ENCODE measurements at places on chromosomes 3 and 15.

DNA sequence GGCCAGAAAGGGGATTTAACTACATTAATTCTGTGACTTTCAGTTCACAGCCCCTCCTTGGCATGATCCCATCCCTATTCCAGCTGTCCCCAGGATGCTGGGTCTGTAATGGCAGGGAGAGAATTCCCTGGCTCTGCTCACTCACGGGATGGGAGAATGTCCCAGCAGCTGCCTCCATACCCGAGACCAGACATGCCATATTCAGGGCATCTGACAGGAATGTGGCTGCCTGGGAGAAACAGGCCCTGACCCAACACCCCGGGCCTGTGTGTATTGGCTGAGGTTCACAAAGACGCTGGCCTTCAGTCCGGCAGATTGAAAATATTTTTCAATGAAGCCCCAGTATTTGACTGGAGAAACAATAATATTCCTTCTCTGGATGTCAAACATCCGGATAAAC, 83.6 kb upstream of the SMAD3 start:
- DNase-seq: no peak

GRCh38 chr15:95175914-95176658, 944.7 kb downstream of the MCTP2 start:
- no peak for DNase-seq

- DNase-seq: no peak
Measured at GRCh38 chr15:99564221-99565048, 1.3 kb upstream of the MEF2A start.

GRCh38 chr3:45911511-45912226, 25.3 kb downstream of the CCR9 start:
- DNase-seq: no peak

GRCh38 chr3:6351752-6352151, 509.2 kb upstream of the GRM7 start:
- no peak for DNase-seq

- DNase-seq: no peak
Measured at GRCh38 chr15:40772014-40772413, 2.2 kb downstream of the C15orf62 start.

GRCh38 chr3:159635047-159635641, 353.5 kb upstream of the IL12A start:
- no peak for DNase-seq

GRCh38 chr3:155983834-155984474, 113.5 kb downstream of the GMPS start:
- DNase-seq: no peak

GRCh38 chr15:61598655-61599054, 369.6 kb upstream of the RORA start:
- no peak for DNase-seq

DNA sequence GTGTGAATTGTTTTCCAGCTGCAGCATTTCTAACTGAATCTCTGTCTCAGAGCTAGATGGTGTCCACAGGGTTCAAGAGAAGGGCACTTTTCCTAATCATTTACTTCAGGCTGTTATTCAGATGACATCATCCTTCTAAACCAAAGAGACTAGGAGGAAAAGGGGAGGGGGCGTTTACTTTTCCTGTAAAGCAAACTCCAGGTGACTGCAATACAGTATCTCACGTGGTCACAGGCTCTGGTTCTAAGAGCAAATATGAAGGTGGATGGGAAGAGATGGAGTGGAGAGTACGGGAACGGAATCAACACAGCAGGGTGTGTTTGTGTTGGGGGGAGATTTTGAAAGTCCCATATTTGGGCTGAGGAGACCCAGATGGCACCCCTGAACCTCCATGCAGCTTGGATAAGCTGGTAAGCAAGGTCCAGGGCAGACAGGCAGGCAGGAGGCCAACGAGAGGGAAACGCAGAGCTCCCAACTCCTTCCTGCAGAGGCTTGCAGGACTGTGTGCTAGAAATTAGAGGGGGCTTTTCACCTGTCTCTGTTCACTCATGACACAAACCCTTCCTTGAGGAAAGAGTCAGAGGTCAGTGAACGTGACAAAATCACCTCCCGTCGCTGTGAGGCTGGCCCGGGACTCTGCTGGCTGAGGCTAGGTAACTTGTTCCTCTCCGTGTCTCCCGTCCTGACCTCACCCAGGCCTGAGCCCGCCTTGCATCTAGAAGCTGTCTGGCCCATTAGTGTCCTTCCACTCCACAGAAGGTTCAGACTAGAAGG, 151.2 kb downstream of the OPA1 start:
- DNase-seq: no peak

GRCh38 chr3:12024959-12025570, 20.9 kb downstream of the SYN2 start:
- no peak for DNase-seq

- no peak for DNase-seq
Measured at GRCh38 chr3:188164248-188164687, 10.3 kb downstream of the LPP start.

DNA sequence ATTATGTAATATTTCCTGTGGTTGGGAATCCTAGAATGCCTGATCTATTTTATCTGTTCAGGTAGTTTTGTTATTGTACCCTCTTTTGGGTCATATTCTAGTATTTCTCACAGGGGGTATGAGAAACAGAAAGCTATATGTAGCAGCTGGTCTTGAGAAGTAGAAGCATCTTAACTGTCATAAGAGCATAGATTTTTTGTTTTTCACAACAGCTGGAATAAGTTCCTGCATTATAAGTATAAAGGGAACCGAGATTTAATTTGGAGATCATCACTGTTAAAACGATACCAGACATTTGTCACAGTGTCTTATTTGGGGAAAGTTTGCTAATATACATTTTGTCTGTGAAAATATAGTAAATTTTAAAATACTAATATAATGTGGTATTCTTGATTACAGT, 4.8 kb downstream of the RAP2B start:
- no peak for DNase-seq

- no peak for DNase-seq
Measured at GRCh38 chr3:42786212-42786611, 13.2 kb upstream of the CCDC13 start.

DNA sequence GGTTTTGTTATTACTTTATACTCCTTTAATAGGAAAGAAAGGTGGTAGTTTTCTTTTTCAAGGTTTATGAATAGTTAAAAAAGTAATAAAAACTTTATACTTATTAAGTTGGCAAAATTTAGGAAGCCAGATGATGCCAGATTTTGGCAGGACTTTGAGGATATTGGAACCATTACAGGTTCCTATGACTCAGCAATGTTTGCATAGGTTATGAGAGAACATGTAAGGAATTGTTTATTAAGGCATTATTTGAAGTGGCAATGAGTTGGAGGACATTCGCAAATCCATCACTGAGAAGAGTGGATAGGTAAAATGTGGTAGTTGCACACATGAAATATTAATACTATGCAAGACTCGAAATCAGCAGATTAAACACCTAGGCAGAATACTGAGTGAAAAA, 29.9 kb downstream of the CDAN1 start:
- no peak for DNase-seq

- DNase-seq: no peak
Measured at GRCh38 chr15:31437686-31438085, 111.1 kb downstream of the KLF13 start.

DNA sequence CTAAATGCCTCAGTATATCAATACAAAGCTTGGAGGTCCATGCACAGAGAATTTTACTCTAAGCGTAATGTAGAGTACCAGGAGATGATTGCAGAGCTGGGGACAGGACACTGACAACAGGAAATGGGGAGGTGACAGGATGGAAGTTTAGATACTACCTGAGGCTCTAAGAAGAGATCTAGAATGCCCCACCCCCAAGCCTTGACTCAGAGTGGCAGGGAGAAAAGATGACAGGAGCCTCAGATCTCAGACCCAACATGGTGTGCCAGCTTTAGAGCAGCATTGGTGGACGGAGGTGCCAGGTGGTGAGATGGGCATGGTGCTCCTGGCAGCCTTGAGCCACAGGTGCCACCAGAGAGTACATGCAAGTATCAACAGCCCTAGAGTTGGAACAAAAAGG, 62.5 kb downstream of the LYZL4 start:
- DNase-seq: no peak

- peak; percentile 43 for DNase-seq
Measured at GRCh38 chr15:23648920-23649515, 1.4 kb upstream of the MAGEL2 start.

- DNase-seq: no peak
Measured at GRCh38 chr15:42707873-42708544, 28.9 kb downstream of the CDAN1 start.

DNA sequence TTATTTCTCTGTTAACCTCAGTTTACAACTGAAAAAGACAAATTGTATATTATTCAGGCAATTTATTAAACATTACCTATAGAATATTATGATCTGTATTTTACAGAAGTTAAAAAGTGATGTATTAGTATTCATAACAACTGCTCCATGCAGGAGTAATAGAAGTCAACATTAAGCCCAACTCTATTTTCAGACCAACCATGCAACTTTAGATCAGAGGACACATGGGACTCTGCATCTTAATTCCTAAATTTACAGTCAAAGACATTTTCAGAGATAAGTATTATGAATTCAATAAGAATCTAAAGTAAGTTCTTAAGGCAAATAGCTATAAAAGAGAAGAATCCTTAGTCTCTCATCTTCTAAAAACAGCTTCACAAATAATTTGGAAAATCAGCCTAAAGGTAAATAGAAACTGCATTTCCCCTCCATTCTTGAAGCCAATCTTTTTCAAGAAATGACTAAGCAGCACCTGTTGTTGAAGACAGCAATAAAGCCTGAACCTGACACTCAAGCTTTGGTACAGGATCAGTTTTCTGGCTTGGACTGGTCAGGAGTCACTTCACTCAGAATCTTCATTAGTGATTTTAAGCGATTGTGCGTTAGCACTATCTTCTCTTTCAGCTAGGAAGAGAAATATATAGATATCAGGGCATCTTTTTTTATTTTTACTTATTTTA, 23.0 kb downstream of the OIP5 start:
- DNase-seq: no peak

GRCh38 chr15:99703603-99704443, 29.4 kb downstream of the LYSMD4 start:
- no peak for DNase-seq

GRCh38 chr15:50607129-50607528, 60.7 kb upstream of the USP50 start:
- no peak for DNase-seq

DNA sequence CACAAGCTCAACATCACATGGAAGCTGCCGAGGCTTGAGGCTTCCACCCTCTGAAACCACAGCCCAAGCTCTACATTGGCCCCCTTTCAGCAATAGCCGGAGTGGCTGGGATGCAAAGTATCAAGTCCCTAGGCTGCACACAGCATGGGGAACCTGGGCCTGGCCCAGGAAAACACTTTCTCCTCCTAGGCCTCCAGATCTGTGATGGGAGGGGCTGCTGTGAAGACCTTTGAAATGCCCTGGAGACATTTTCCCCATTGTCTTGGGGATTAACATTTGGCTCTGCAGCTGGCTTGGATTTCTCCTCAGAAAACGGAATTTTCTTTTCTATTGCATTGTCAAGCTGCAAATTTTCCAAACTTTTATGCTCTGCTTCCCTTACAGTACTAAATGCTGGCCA, 18.2 kb downstream of the HRG start:
- DNase-seq: no peak

- DNase-seq: no peak
Measured at GRCh38 chr3:81884791-81885190, 123.3 kb upstream of the GBE1 start.

GRCh38 chr15:43871835-43872234, 45.0 kb downstream of the WDR76 start:
- no peak for DNase-seq

DNA sequence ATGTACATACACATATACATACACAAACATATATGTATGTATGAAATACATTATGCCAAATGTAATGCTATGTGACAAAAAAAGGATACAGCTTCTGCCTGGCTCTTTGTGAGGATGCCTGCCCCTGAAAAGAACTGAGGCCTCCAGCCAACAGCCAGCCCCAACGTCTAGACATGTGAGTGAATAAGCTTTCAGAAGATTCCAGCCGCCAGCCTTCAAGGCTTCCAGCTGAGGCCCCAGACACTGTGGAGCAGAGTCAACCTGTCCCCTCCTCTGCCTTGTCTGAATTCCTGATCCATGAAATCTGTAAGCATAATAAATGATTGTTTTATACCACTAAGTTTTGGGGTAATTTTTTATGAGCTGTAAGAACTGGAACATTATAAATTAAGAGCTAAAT, 24.7 kb downstream of the GXYLT2 start:
- DNase-seq: no peak

DNA sequence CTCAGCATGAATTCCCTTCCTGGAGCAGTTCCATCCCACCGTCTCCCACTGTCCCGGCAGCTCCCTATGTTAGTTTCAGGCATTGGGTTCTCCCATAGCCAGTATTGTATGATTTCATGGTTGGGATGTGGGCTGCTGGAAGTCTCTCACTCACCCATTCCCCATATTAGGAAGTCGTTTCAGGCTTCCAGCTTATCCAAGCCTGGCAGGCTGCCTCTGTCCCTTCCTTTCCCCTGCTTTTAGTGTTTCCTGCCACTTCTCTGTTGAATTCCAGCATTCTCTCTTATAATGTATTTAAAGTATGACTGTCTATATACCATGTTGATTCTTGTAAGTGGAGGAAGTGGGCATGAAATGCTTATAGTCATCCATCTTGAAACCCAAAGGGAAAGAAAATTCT, 309.7 kb upstream of the RBMS3 start:
- DNase-seq: no peak

- DNase-seq: no peak
Measured at GRCh38 chr15:74788042-74788682, 6.3 kb downstream of the CSK start.

GRCh38 chr3:16410659-16411058, 102.8 kb downstream of the RFTN1 start:
- no peak for DNase-seq

DNA sequence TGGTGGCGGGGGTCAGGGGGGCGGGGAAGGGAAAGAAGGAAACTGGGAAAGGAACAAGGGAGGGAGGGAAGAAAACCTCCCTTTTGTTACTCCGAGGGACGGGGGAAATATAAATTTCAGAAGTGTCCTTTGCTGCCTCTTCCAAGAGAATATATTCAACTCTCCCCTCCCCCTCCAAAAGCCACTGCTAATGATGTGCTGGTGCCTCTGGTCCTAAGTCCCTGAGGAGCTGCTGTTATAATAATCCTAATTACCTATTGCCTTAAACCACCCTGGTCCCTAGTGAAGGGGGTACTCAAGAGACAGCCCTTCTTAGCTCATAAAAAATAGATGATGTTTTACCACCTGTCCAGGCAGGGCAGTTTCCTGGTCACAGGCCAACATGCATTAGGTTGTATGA, 118.3 kb upstream of the TRIM42 start:
- DNase-seq: no peak

DNA sequence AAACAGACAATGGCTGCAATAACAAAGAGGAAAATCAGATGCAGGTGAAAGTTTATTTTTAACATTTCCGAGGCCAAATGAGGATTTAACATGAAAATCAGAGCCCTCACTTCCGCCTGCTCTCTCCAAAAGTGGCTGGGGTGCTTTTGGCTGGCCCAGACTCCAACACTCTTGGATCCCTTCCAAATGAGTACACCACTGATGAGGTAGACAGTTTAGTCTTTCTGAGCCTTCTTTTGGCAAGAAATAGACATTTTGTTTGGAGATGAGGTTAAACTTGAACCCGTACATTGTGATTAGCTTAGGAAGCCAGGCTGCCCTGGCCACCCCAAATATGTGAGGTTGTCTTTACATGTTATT, 51.0 kb upstream of the TRA2B start:
- DNase-seq: no peak

GRCh38 chr3:184899953-184900595, 88.1 kb downstream of the VPS8 start:
- DNase-seq: no peak

- DNase-seq: no peak
Measured at GRCh38 chr15:100298257-100298656, 43.5 kb downstream of the ADAMTS17 start.

Data from mesothelial cell of epicardium (in vitro differentiated cells).